NCI-H146 (cell line): ENCODE measurements at places on chromosomes 7 and 10.

GRCh38 chr10:95476469-95477174 lies 84.5 kb downstream of the SORBS1 start:
- DNase-seq, result no peak

GRCh38 chr10:83432261-83433045 lies 706.9 kb upstream of the GHITM start:
- no peak for DNase-seq

GRCh38 chr10:82908751-82909150 lies 1033.8 kb downstream of the NRG3 start:
- DNase-seq, result no peak

DNA sequence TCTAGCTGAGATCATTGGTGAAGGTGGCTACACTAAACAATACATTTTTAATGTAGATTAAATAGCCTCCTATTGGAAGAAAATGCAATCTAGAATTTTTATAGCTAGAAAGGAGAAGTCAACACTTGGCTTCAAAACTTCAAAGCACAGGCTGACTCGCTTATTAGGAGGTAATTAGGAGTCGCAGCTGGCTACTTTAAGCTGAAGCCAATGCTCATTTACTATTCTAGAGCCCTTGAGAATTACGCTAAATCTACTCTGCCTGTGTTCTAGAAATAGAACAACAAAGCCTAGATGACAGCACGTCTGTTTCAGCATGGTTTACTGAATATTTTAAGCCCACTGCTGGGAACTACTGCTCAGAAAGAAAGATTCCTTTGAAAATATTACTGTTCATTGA lies 101.6 kb upstream of the EEPD1 start:
- DNase-seq, result no peak

- DNase-seq, result no peak
Measured at GRCh38 chr7:106772655-106773108, 92.4 kb upstream of the PIK3CG start.

- no peak for DNase-seq
Measured at GRCh38 chr7:16951483-16952080, 69.8 kb upstream of the AGR3 start.

GRCh38 chr7:98483276-98483963 lies 82.5 kb upstream of the BAIAP2L1 start:
- no peak for DNase-seq

DNA sequence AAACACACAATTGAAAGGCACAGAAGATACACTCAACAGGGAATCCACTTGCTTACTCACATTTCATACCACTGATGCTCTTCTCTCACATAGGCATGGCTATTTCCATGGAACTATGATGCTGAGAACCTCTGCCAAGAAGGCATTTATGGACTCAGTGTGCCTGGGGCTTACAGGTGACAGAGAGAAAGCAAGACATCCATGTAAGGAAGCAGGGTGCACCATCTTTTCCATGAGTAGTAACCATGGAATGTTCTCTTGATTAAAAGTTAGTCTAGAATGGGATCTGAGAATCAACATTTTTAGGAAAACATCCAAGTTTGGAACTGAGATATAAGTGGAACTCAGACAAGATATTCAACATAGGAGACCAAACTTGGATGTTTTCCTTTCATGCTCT lies 52.5 kb upstream of the MACC1 start:
- no peak for DNase-seq

- no peak for DNase-seq
Measured at GRCh38 chr10:1206601-1207000, 150.4 kb downstream of the WDR37 start.

DNA sequence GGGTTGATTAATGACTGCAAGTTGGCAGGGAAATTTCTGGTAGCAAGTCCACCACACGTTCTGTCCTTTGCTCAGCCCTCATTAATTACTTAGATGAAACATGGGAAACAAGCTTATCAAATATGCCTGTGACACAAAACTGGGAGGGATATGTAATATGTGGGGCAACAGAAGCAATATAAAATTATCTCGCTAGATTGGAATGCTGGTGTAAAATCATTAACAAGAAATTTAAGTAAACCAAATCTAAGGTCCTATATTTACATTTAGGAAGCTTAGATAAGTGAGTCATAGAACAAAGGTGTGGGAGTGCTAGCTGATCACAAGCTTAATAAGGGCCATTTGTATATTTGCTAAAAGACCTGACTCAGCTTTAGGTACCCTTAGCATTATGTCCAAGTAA lies 23.5 kb downstream of the TRPV5 start:
- no peak for DNase-seq

DNA sequence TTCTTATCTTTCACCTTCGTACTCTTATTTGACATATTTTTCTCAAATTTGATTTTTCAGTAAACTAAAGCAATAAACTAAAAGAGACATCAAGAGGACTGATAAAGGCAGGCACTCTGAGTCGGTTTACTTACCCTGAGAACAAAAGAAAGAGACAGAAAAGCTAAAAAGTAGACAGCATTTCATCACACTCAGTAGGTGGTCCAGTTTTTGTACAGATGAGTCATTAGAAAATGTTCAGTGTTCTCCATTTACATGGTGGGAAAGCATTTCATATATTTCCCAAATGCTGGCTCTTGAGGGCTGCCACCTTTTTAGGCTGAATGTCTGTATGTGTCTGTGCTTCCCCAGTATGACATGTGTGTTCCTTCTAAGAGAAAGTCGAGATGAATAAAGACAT lies 52.7 kb downstream of the NHLRC2 start:
- no peak for DNase-seq

DNA sequence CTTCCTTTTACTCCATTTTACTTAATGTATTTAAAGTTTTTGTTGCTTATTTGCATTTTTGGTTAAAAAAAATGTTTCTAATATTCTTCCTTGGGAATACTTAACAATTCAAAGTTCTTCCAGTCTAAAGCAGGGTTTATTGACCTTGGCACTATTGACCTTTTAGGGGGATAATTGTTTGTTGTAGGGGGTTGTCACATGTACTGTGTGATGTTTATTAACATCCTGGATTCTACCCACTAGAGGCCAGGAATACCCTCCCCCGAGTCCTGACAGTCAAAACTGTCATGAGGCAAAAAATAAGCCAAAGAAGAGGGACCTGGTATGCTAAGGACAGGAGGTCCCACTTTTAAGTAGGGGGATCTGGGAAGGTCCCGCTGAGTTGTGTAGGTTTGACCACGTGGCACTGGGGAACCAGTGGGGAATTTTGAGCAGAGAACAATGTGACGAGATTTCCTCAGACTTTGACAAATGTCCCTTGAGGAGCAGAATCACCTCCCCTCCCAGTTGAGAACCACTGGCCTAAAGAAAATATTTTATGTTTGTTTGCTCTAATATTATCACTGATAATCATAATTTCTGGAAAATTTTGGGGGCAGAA lies 178.3 kb upstream of the PRR15 start:
- no peak for DNase-seq

GRCh38 chr10:82498976-82499375 lies 624.0 kb downstream of the NRG3 start:
- no peak for DNase-seq

- no peak for DNase-seq
Measured at GRCh38 chr7:116752305-116753074, 80.5 kb downstream of the MET start.

DNA sequence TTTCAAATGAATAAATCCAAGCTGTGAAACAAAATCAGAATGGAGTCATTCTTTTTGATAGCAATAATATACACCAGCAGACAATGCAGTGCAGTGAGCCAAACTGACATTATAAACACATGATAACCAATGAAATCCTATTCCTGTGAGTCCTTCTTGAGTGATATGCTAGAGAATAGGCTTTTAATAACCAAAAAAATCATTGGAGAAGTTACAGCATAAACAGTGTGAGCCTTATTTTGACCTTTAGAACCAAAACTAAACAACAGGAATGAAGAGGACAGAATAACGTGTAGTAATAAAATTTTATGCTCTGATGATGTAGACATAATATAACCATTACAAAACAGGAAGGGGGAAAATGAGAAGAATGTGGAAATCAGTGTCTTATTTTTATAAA lies 8.7 kb downstream of the HUS1 start:
- DNase-seq, result no peak

- no peak for DNase-seq
Measured at GRCh38 chr10:86375204-86375603, 8.6 kb upstream of the GRID1 start.

- peak; percentile 91 for DNase-seq
Measured at GRCh38 chr7:26060733-26061677, 91.0 kb upstream of the NFE2L3 start.

GRCh38 chr10:119772334-119772733 lies 46.5 kb downstream of the INPP5F start:
- DNase-seq, result no peak

- DNase-seq, result no peak
Measured at GRCh38 chr10:86049442-86049841, 317.2 kb downstream of the GRID1 start.

DNA sequence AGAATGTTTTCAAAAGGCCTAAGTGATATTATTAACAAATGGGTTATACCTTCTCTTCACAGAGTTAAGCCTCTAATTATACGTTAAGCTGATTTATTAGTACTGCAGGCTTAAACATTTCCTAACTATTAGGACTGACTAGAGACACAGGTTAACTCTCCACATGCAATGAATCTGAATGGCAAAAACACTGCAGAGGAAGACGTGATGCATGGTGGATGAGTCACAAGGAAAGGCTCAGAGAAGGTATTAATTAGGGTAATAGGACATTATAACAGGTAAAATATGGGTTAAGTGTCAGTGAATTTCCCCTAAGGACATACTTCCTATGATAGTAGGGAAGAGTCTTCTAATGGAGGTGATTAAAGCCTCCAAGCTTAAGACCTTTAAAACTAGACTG lies 24.7 kb upstream of the SEM1 start:
- no peak for DNase-seq

DNA sequence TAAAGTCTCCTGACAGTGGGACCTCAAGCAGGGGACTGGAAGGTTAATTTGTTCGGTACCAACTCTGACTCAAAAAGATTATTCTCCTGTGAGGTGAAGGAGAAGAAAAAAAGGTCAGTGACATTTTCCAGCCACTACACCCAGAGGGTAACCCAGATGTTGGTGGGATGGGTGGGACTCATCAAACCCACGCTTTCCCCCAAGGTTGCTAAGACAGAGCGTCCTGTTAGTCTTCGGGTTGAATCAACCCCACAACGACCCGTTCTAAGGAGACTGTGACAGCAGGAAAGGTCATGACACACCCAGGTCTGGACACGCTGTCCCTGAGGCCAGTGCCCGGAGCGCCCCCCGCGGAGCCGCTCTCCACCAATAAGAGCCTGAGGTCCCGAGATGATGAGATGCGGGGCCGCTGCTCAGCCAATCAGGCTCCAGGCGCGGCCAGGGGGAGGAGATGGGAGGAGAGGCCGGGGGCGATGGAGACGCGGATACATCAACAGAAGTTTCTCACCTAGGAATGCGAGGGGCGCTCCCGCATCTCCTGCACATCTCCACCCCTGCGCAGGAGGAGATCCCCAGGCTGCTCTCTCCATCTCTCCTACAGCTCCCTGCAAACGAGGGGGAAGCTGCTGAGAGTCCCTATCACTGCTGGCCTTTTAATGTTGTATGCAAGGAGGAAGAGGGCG lies at the start of gene WNT16:
TSS of gene WNT16 (plus strand) at position 493 of the 683 bp plus-strand sequence. CDS start 293 bp downstream, outside the sequence.
- DNase-seq, result no peak

DNA sequence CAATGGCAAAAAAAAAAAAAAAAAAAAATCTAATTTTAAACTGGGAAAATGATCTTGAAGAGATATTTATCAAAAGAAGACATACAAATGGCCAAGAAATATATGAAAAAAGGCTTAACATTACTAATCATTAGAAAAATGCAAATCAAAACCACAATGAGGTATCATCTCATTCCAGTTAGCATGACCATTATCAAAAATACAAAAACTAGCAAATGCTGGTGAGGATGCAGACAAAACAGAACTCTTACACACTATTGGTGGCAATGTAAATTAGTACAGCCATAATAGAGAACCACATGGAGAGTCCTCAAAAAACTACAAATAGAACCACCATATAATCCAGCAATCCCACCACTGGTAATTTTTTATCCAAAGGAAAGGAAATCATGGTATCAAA lies 489.6 kb downstream of the TNS3 start:
- no peak for DNase-seq

GRCh38 chr7:159130199-159130775 lies 14.4 kb downstream of the VIPR2 start:
- no peak for DNase-seq

GRCh38 chr10:103916876-103917275 lies 1.1 kb downstream of the STN1 start:
- DNase-seq, result no peak

DNA sequence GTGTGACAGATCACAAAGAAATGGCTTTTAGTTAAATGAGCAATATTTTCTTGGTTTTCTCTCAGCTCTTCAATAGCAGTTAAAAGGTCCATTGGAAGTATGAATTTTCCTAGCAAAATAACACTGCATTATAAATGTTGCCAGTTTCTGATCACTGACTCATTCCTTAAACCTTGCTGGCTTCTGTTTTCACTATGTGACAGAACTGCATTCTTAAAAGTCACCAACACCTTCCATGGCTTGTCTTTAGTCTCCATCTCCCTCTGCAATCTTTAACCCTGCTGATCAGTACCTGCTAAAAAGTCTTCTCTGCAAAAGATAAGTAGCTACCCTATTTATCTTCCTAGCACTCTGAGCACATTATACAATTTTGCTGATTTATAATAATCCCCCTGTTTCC lies 405.0 kb upstream of the LRRN3 start:
- DNase-seq, result no peak

GRCh38 chr7:2799253-2799652 lies 44.9 kb downstream of the GNA12 start:
- no peak for DNase-seq
